Activated naive CD4-positive, alpha-beta T cell treated with anti-CD3 and anti-CD28 coated beads for 36 hours (primary cell): ENCODE measurements at places on chromosomes 4 and X.

DNA sequence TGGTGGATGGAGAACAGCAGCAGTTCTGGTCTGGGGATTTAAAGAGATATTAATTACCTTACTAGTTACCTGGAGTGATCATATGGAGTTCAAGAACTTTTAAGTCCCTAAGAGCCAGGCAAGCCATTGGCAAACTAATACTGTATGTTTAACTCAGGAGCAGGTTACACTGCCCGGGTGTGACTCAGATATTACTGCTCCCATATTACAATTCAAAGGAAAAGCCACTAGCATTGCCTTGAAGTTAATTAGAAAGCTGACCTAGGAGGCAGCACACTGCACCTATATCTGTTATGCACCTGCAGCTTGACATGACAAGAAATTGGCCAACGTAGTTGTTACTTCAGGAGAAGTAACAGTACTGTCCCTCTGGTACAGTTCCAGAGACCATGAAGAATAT is 47.2 kb downstream of the GRK4 start:
- no peak for DNase-seq

- DNase-seq: no peak
These were observed 15.8 kb upstream of the UBE2K start for GRCh38 chr4:39682138-39682537.

GRCh38 chr4:173477016-173477415 is 53.0 kb downstream of the HAND2 start:
- DNase-seq: no peak

GRCh38 chr4:106080376-106080775 is 185.1 kb downstream of the NPNT start:
- DNase-seq: no peak

DNA sequence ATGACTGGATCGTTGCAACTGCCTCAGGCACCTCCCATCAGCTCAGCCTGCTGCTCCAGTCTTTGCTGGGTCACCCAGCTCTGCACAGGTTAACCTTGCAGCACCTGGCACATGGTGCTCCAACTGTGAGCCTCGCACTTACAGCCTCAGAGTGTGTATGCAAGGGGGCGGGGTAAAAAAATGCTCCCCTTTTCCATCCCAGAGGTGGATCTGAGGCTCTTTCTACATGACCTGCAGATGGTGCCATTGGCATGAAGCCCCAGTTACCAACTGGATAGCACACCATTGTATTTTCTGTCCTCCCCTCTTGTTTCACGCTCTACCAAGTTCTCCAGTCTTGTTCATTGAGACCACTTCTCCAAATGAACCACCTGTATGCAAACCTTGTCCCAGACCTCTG is 46.2 kb upstream of the TRPC3 start:
- DNase-seq: peak; percentile 21

GRCh38 chr4:94534401-94535312 is 82.9 kb downstream of the PDLIM5 start:
- DNase-seq: no peak

DNA sequence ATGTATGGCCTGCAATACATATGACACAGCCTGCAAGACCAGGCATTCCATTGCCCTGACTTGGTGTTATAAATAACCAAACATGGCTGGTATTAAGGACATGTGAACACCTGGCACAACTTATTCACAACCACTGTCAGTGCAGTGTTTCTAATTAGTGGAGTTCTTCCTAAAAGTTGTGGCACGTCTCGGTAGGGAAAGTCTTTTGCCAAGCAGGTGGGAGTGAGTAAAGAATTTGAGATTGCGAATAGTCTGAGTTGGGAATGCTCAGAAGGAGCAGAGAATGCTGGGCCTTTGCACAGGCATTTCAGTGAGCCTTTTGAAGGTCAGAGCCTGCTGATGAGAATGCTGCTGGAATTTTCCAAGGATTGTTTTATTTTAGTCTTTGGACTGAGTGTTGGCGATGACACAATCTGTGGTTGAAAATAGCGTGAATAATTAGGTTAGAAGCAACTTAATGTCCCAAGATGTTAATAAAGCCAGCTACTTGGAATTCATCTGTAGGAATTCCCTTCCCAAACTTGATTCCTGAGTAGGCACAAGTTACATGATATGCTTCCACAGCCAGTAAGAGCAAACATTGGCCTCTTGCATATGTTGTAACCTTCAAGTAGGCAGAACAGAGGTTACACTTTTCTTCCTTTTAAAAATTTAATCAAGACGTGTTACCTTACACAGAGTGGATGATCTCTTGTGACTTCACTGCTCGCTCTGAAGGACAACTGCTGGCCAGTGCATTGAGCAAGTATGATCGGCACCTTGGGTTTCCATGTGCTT is 83.6 kb upstream of the PGRMC2 start:
- DNase-seq: no peak

- no peak for DNase-seq
These were observed 1.9 kb upstream of the SCML1 start for GRCh38 chrX:17735406-17735805.

DNA sequence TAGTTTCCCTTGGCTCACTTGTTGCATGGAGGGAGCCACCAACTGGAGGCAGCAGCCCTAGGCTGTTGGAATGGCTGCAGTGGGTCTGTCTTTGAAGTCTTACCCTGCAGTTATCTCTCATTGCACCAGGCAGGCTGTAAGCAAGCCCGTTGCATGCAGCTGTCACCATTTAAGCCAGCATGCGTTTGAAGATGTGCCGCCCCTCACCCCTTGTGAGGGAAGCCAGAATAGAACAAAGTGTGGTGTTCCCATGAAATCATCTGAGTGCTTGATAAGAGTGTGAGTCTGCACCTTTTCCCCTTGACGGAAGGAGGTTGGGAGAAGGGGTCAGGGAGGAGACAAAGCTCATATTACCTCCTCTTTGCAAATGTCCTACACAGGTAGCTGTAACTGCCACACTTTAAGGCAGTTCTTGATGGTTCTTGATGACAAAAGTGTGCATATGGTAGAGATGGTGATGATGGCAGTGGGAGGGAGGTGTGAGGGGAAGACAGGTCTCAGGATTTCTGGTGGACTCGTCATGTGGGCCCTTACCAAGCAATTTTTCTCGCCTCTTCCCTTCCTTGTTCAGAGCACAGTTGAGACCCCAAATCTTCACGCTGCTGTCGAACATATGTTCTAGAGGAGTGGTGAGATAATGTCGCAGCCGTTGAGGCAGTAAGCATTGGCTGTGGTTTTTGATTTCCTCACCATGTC is 191.4 kb upstream of the LEF1 start:
- DNase-seq: peak; percentile 35

- DNase-seq: no peak
These were observed 1223.2 kb downstream of the RAPGEF2 start for GRCh38 chr4:160326110-160326509.

- DNase-seq: peak; percentile 80
These were observed at the start of gene NDUFC1 for GRCh38 chr4:139301821-139302611. TSS of gene NDUFC1 (minus strand) at chr4:139302477. CDS start at chr4:139295798, 6,679 bp downstream.

DNA sequence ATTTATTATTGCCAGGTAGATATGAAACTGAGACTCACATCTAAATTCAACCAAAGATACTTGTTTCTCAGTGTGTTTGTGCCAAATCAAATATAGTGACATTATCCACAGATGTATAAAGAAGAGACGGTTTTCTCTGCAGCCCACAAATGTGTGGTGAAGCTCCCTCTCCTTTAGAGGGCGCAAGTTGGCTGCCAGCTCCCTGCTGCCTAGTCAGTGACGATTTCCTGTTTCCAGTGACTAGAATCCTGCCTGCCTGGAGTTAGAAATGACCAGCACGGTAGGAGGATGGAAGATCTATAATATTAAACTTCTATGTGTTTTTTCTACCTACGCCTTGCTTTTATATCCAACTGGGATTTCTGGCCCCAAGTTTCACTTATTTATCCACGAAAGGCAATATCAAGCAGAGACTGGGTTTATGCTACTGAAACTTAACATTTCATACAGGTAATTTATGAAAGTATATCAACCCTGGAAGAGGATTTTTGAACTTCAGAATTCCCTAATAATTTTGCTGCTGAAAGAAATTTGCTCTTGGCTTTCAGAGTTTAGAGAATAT is 1793.7 kb upstream of the TENM3 start:
- no peak for DNase-seq

GRCh38 chrX:124030520-124030919 is 69.0 kb downstream of the STAG2 start:
- DNase-seq: no peak

DNA sequence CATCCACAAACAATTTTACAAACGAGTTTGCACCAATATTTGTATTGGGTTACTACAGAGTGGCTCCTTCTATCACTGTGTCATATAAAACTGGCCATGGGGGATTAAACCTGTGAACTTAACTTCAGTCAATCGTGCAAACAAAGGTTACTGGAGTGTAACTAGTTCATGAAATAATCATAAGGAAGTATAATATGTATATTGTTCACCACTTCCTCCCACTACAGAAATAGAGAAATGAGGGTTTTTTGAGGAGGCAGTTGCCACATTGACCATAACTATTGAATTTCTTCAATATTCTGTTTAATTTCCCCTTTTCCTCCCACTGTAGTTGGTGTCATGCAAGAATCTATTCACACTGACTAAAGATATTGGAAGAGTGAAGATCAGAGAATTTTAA is at the start of gene GPR82:
Gene GPR82 (plus strand): TSS at position 356 of the 400 bp plus-strand sequence. CDS start 2,846 bp downstream, outside the sequence.
- no peak for DNase-seq

DNA sequence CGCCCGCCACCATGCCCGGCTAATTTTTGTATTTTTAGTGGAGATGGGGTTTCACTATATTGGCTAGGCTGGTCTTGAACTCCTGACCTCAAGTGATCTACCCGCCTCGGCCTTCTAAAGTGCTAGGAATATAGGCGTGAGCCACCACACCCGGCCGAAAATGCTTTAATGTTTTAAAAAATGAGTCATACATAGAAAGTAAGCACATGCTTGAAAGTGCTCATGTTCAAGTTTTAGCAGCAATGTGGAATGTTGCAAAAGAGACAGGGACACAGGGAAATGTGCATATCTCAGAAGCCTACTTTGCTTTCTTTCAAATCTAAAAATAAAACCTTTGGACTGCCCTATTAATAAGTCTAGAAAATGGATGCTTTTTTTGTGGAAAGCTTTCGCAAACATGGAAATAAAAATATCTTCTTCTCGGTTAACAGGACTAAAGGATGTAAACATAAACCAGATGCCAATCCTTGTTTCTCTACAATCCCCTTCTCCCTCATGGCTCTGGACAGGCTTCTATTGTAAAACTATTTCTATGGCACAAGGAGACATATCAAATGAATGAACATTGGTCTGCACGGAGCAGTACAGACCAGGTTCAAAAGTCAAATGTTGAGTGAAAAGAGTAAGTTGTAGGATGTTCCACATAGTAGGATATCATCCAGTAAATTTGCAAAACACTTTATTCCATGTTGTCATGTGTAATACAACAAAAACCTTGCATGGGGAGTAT is 15.0 kb downstream of the MECP2 start:
- DNase-seq: no peak

GRCh38 chrX:38754102-38754790 is 47.0 kb upstream of the MID1IP1 start:
- DNase-seq: peak; percentile 49

GRCh38 chrX:120731386-120731785 is 101.5 kb upstream of the C1GALT1C1 start:
- no peak for DNase-seq

DNA sequence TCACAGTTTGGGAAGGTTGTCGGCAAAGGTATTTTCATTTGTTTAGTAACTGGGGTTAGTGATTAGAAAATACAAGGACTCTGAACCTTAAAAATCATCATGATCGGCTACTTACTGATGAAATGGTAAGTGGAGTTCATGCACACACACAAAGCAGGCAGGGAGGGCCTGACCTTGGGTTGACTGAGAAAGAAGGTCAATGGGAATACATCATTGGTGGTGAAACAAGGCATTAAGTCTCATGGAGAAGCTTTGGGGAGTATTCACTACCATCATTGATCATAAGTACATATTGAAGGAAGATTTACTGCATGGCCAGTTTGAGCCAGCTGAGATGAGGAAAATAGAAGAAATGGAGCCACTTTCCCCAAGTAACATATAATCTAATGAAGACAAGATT is 74.4 kb downstream of the LUZP4 start:
- no peak for DNase-seq

DNA sequence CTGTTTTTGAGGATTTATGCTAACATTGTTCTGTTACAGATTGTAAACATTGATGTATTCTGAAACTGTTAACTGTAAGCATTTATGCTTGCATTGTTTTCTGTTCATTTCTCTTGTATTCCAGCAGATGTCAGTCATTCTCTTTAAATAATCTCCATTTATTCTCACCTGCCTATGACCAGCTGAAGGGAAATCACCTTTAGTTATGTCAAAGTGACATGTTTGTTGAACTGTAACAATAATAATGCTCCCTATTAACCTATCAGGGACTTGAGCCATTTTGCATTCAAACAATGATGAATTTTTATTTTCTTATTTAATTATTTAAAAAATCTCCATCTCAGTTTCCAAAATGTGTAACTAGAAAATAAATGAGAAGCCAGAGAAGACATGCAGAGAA is 58.0 kb downstream of the SPCS3 start:
- no peak for DNase-seq

DNA sequence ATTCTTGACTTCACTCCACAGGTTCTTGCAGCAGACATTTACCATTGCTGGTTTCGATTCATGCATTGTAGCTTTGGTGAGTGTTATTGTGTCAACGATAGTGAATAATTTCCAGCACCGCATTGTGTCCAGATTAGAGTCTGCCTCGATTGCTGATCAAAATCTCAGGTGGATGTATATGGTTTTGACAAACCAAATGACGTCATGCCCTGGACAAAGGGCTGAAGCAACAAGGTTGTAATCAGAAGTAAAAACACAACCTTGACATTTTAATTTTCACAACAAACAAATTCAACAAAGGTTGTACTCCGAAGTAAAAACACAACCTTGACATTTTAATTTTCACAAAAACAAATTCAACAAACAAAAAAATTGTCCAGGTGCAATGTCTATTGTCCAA is 81.1 kb upstream of the WWC2 start:
- DNase-seq: no peak

DNA sequence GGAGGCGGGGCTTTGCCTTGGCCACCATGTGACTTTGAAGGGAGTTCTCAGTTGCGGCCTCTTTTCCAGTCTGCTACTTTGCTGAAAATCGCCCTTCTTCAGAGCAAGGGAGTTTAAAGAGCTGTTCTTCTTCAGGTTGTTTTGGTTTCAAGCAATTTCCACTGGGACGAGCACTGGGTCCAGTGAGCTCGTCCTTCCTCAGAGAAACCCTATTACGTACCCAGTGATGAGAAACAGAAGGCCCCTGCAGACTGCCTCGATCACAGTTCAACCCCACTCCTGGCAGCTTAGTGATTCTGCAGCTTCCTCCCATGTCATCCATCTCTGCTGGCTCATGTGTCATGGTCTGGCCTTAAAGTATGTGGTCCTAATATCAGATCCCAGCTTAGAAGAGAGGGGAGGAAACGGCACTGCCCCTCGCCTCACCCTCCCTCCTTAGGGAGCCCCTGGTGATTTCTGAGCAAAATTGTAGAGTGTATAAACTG is 7.8 kb upstream of the FAM149A start:
- no peak for DNase-seq

DNA sequence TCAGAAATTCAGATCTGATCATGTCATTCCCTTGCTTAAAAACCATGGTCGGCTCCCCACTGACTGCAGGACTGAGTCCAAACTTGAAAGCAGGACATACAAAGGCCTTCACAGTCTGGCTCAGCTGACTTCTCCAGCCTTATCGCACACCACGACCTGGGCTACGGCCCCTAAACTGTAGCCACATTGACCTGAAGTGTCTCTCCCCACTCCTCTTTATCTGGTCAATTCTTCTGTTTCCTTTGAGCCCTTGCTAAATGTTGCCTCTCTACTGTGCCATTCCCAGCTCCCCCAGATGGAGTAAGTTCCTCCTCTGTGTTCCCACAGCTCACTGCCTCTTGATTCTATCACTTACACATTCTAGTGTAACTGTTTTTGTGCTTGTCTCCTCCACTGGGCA is 60.5 kb upstream of the CITED1 start:
- no peak for DNase-seq

- no peak for DNase-seq
These were observed 2.3 kb upstream of the EMD start for GRCh38 chrX:154376774-154377173.
